ENCODE measurements at places on chromosomes 16 and 17.

DNA sequence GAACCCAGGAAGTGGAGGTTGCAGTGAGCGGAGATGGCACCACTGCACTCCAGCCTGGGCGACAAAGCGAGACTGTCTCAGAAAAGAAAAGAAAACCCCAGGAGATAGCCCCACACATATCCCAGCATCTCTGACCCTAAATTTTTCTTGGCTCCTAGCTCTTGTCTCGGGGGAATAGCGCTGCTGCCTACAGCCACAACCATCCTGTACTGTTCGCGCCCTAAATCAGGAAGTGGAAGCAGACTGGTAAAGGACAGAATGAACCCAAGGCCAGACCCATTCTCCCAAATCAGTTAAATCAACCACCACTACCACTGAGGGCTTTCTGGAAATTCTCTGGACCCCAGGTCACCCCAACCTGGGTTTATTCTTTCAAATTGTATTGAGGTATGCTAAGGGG, 1.7 kb downstream of the CTDNEP1 start:
- DNase-seq = no peak

- no peak for DNase-seq
These were observed 5.9 kb downstream of the SLC38A7 start for GRCh38 chr16:58678716-58679115.

GRCh38 chr16:2881783-2882649, 999 bp upstream of the FLYWCH2 start:
- no peak for DNase-seq

DNA sequence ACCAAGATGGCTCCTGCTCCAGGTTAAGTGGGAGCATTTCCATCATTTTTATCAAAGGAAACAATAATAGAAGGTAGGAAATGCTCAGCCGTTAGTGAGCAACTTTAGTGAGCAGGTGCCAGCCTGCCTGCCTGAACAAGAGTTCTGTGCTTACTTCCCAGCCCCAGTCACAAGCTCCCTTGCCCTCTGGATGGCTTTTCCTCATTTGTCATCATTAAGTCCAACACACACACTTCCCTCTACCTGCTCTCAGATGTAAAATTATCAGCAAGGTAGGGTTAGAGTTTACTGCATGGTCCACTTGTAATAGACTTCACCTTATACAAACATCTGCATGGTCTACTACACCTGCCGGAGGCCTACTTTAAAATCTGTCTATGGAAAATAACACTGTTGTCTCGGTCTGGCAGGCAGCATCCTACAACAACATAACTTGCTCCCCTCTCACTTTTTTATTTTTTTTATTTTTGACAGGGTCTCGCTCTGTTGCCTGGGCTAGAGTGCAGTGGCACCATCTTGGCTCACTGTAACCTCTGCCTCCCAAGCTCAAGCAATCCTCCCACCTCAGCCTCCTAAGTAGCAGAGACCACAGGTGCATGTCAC, 12.7 kb downstream of the TEX2 start:
- no peak for DNase-seq

DNA sequence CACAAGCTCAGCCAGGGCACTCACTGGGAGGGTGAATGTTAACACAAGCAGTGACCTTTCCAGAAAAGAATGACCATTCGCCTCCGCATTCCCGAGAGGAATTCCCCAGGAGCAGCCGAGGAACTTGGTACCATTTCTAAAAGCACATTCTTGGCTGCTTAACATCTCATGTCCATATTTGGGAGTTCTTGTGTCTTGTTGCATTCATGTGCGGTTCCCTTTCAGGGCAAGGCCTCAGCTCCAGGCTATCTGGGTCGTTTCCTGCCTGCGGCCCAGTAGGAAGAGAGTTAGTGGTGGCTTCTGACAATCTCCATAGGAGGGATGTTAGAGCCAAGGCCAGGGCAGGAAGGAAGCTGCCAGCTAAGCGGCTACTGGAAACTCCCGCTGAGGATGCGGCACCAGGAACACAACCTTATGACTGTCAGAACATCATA, 27.8 kb upstream of the MEAK7 start:
- DNase-seq = no peak

All from CD4-positive, alpha-beta T cell treated with Interleukin-15 for 4 hours (primary cell).